Thymus (tissue), 14 donors: ENCODE measurements at places on chromosomes 4 and X. TPM values are rescaled to one million over a fixed set of nuclear protein-coding genes. Genes with fewer than 3 reads are reported as not detected.

The KDR gene
- 10.2 TPM for total RNA-seq

The BMP2K gene
- total RNA-seq, result 36.5 TPM

The HTRA3 gene
- 1.5 TPM for total RNA-seq

The GIMD1 gene
- not detected for total RNA-seq

The NKAP gene
- 6.0 TPM for total RNA-seq

The C4orf54 gene
- total RNA-seq, result 1.4 TPM

The RNF212 gene
- total RNA-seq, result 1.1 TPM

The FOXP3 gene
- 1.9 TPM for total RNA-seq

The CFAP99 gene
- total RNA-seq, result 0.19 TPM

The HPSE gene
- total RNA-seq, result 1.7 TPM

The ZNF630 gene
- total RNA-seq, result 1.3 TPM

The ADRA2C gene
- total RNA-seq, result 0.33 TPM
